ENCODE measurements at places on chromosomes 6 and 20.

- DNase-seq = peak; percentile 63
These were observed 10.1 kb upstream of the BAG2 start for GRCh38 chr6:57162028-57162427.

GRCh38 chr6:33410711-33411631 lies at the start of gene PHF1:
Gene PHF1 (plus strand): TSS chr6:33411014. CDS start chr6:33412264, 1,250 bp downstream.
- DNase-seq = no peak

- DNase-seq = no peak
These were observed 44.5 kb downstream of the PXDC1 start for GRCh38 chr6:3707024-3707423.

- no peak for DNase-seq
These were observed 171.8 kb upstream of the BMP2 start for GRCh38 chr20:6595704-6596103.

DNA sequence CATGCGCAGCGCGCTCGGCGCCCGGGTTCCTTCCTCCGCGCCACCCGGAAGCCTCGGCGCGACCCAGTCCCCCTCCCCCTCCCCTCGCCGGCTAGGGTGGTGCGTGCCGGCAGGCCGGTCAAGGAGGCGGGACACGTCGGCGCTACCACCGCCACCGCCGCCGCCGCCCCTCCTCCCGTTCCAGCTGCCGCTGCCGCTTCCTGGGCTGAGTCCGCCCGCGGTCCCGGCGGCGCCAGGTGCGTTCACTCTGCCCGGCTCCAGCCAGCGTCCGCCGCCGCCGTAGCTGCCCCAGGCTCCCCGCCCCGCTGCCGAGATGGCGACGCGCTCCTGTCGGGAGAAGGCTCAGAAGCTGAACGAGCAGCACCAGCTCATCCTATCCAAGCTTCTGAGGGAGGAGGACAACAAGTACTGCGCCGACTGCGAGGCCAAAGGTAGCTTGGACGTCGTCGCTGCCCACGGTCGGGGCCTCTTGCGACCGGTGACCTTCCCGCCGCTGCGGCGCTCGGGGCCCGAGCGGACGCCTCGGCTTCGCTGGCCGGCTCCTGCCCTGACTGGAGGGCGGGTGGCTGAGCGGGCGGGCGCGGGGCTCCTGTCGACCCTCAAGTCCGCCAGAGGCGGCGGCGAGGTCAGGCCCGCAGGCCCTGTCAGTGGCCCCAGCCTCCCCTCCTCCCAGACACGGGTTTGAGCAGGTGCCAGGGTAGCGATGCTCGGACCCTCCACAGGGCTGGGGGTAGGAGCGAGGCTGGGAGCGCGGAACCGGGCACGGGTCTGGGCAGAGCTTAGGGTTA lies at the start of gene SMAP1:
Gene SMAP1, plus strand, starts transcription at position 173 of the 788 bp plus-strand sequence. Its CDS starts 141 bp downstream, at position 314.
- peak; percentile 48 for DNase-seq

- no peak for DNase-seq
These were observed 52.2 kb upstream of the TASP1 start for GRCh38 chr20:13690943-13691342.

- DNase-seq = no peak
These were observed 48.9 kb downstream of the ZNF334 start for GRCh38 chr20:46464451-46464850.

DNA sequence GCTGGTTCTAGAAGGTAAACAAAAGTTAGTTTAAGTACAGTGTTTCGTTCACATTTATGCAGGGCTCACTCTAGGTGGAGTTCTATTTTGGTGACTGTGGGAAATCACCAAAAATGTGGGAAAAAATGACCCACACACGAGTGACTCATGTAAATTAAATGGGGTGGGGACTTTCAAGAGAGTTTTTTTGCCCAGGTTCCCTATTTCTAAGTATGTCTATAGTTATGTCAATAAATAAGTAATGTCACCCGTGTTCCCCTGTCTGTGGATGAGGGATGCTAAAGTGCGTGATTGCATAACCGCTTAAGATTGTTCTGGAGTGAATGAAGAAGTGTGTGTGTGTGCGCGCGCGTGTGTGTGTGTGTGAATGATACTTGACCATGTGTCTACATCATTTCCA lies 69.1 kb downstream of the MYB start:
- DNase-seq = no peak

DNA sequence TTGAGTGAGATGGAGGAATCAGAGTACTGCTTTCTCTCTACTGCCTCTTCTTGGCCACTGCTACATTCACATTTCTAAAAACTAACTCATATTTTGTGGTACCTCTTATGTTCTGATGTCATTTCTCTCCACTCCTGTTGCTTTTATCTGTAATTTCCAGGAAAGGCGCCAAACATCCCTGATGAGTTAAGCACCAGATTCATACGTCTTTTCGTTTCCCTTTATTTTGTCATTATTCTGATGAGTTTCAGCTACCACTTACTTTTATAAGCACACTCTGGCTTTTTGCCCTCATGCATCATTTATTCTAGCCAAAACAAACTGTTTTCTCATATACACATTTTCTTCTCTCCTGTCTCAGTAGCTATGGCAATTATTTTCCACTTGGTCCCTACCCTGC lies 680.0 kb downstream of the RNF144B start:
- DNase-seq = no peak

GRCh38 chr20:60048634-60049521 lies 90.7 kb downstream of the CDH26 start:
- no peak for DNase-seq

- DNase-seq = peak; percentile 12
These were observed 117.5 kb downstream of the GMPR start for GRCh38 chr6:16355699-16356446.

- peak; percentile 50 for DNase-seq
These were observed 53.5 kb downstream of the RIPOR2 start for GRCh38 chr6:24882295-24882694.

DNA sequence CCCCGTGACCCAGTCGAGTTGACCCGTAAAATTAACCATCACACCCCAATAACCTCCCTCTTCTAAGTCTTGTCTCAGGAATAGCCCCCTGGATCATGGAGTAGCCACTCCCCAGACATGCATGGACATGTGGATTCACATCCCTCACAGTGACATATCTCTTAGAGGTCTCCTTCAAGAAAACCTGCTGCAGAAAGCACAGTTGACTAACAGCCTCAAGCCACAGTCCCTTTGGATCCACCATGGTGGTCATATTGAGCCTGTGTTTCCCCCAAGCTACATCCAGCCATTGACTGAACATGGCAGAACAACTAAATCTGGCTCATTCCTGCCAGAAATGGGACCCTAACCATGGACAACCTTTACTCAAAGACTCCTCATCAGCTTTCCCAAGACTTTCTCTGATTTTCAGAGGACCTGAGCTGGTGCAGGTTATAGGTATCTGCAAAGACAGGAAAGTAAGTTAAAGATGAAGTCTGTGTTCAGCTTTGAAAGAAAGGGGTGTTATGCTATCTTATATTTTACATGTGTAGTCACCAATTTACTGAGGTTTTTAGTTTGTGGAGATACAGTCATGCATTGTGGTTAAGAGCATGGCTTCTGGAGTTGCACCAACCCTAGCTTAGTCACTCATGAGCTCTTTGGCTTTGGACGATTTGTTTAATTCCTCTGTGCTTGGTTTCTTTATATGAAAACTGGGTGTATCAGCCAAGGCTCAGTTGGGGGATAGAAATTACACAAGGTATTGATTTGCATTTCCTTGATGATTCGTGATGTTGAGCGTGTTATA lies 219.1 kb downstream of the MYLK4 start:
- peak; percentile 61 for DNase-seq

GRCh38 chr6:21679761-21680265 lies 86.3 kb downstream of the SOX4 start:
- DNase-seq = peak; percentile 72

DNA sequence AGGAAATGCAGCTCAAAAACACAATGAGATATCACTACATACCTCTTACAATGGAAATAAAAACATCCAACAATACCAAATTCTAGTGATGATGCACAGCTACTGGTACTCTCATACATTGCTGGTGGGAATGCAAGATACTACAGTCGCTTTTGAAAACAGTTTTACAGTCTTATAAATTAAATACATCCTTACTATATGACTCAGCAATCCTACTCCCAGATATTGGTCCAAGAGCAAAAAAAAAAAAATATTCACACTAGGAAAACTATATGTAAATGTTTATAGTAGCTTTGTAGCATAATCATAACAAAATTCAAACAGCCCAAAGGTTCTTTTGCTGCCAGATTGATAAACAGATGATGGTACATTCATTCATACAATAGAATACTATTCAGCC lies 217.4 kb upstream of the FAM83B start:
- DNase-seq = no peak

- DNase-seq = peak; percentile 92
These were observed at the start of gene DST for GRCh38 chr6:56642366-56643261. Gene DST (minus strand): TSS chr6:56642889.

DNA sequence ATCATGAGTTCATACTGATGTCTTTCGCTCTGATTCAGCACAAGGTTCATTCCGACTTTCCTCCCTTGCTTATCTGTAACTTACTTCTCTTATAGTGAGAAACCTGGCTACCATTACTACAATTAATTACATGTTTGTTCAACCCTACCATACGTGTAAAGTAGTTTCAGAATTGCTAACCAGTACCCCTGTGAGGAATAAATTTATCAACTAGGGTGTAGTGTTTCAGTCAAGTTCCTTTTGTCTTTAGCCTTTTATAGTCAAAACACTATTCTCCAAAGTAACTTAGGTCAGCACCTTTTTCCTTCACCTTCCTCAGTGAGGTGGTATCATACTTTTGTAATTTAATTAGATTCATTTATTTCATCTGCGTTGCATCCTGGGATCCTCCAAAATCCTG lies 64.9 kb downstream of the MAP3K4 start:
- no peak for DNase-seq

GRCh38 chr20:5829241-5829809 lies 79.1 kb downstream of the SHLD1 start:
- no peak for DNase-seq

DNA sequence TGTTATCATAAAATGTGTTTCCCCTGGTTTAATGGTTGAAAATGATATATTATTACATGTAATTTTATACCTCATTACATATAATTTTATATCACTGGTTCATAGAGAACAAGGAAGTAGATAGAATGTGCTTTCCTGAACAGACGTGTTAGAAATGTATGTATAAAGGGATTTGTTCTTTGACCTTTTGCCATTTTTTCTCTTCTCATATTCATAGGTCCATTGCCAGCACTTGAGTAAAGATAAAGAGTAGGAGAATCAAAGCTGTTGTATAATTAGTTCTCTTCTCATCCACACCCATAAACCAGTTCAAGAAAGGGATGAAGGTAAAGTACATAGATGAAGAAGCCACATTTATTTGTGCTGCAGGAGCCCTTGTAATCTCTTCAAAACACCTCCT lies 46.7 kb downstream of the RNF217 start:
- DNase-seq = no peak

GRCh38 chr20:11544029-11544678 lies 373.5 kb upstream of the BTBD3 start:
- peak; percentile 64 for DNase-seq

All from HFFc6 (cell line).